Activated CD4-positive, alpha-beta T cell treated with anti-CD3 and anti-CD28 coated beads, Interleukin-2, amount 50 U/mL, for 4 hours (primary cell): ENCODE measurements at places on chromosomes 13 and 19.

GRCh38 chr19:53161123-53161522 lies 2.3 kb upstream of the ZNF347 start:
- no peak for DNase-seq

DNA sequence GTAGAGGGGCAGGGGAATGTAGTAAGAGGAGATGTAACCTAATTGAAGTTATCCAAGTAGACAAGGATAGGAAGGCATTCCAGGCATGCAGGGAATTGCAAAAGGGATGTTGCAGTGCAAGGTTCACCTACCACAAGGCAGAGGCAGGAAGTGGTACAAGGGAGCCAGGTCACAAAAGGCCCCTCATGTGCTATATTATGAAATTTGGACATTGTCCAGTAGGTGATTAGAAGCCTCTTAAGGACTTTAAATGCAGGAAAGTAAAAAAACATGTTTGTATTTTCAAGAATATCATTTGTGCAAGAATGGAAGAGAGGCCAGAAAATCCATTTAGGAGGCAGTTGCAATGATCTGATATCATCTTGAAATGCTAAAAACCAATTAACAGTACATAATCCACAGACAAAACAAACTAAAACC lies 111.4 kb downstream of the FRY start:
- DNase-seq: no peak

DNA sequence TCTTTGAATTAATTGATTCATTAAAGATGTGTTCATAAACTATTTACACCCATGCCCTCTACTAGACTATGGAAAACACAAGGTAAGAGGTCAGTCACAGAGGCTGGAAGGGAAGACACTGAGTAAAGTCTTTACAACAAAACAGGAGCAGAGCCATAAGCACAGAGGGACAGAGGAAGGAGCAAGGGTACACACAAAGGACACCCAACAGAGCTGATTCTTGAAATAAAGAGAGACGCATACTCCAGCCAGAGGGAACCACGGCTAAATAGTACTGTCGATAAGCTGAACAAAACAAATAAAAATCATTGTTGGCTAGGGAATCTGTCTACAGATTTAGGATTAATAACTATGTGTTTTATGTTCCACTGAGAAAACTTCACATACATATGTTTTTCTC lies 289.2 kb downstream of the EFNB2 start:
- DNase-seq: no peak

GRCh38 chr13:74142257-74142656 lies 8.1 kb upstream of the KLF12 start:
- DNase-seq: no peak

DNA sequence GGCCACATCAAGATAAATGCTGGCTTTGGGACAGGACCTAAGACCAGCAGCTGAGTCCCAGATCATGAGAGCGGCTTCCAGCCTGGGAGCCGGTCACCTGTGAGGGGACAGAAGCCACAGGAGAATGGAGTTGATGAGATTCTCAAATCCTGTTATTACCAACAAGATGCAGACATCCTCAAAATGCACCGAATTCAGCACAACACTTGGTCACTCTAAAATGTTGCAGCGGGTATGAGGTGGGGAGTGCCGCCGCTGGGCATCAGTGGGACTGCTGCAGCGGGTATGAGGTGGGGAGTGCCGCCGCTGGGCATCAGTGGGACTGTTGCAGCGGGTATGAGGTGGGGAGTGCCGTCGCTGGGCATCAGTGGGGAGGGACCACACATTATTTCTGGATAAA lies 21.2 kb downstream of the RANBP3 start:
- no peak for DNase-seq

- no peak for DNase-seq
Observed at GRCh38 chr19:18464646-18465045, 26.7 kb upstream of the ISYNA1 start.

- no peak for DNase-seq
Observed at GRCh38 chr19:4909156-4909896, at the start of gene UHRF1. UHRF1 (plus strand) TSS chr19:4909501; CDS start chr19:4910886, 1,385 bp downstream.

DNA sequence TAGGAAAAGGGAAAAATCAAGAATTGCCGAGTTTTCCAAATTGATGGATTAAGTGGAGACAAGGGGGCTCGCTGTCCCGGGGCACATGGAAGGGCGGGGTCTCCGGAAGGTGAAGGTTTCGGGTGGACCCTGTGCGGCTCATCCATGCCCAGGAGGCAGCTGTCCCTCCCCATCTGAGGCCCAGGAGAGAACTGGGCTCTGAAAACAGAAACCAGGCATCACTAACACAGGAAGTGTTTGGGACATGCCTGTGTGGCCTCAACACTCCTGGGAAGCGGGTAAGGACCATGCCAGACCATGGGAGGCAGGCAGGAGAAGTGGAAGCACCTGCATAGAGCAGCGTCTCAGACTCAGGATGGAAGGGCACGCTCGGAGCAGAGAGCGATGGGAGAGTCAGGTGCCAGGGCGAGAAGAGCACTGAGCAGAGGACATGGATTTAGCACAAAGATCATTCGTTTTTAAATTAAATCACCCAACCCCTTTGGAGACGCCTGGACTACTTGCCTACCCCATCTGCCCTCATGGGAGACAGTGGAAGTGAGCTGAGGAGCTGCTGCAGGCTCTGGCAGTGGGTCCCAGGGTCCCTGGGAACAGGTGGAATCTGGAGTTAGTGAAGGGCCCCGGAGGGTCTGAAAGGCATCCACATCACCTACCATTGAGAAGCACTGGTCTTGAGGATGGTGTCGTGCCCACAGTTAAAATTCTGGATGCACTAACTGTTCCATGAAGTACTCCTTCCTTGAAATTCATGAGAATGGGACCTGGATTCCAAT lies 183.2 kb upstream of the SOX1 start:
- no peak for DNase-seq

- no peak for DNase-seq
Observed at GRCh38 chr19:4774136-4774535, 17.4 kb upstream of the FEM1A start.

GRCh38 chr13:20254076-20254475 lies 22.0 kb upstream of the GJB6 start:
- no peak for DNase-seq

- DNase-seq: no peak
Observed at GRCh38 chr19:10773969-10774368, 56.1 kb downstream of the DNM2 start.

GRCh38 chr13:22014469-22014868 lies 343.6 kb downstream of the FGF9 start:
- DNase-seq: no peak

GRCh38 chr19:51272183-51272810 lies 21.4 kb downstream of the SIGLECL1 start:
- no peak for DNase-seq

DNA sequence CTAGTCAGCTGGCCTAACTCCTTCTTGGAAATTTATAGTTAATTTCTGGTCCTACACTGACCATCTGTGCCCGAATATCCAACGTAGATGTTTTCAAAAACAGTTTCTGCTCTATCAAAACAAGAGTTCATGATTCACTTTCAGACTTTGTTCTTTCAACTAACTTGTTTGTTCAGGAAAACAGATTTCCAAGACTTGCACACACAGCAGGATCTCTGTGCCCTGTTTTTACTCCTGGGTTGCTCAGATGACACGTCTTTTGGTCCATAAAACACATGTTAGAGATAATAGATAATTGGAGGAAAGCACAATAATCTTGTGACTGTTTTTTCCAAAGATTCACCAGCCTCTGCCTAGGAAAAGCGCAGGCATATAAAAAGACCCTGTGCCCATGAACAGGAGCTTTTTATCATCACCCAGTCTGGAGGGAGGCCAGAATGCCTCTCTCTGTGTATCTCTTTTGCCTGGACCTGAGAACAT lies 218.0 kb downstream of the IRS2 start:
- DNase-seq: no peak

DNA sequence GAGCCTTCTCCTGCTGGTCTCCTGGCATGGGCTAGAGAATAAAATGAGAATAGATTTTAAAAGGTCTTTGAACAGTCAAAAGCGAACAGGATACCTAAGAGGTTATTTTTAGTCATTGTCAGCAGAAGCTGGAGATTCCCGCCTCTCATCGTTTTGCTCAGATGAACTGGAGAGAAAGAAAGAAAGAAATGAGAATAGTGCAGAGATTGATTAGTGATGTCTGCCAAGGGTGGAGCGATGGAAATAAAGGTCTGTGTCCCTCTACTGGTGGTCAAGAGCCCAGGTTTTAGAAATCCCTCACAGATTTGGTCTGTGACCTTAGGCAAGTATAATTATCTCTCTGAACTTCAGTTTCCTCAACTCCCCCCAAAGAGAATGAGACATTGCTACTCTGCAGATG lies 5.3 kb downstream of the NCAN start:
- no peak for DNase-seq

- no peak for DNase-seq
Observed at GRCh38 chr19:45526143-45526542, 18.9 kb downstream of the VASP start.

DNA sequence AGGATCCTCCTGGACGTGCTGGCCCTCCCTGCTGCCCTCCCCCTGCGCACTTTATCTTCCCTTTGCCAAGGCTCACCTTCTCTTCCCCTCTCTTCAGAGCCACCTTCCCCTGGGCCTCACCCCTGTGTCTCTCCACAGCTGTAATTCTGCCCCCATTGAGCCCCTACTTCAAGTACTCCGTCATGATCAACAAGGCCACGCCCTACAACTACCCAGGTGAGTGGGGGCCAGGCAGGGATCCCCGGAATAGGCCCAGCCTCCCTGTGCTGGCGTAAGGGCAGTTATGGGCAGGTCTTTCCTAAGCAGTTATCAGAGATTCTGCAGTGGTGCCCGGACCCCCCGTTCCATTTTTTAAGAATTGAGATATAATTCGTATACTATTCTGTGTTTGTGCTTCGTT lies 3.1 kb downstream of the NDUFA3 start:
- DNase-seq: no peak

- DNase-seq: no peak
Observed at GRCh38 chr19:10766049-10766623, 48.3 kb downstream of the DNM2 start.

DNA sequence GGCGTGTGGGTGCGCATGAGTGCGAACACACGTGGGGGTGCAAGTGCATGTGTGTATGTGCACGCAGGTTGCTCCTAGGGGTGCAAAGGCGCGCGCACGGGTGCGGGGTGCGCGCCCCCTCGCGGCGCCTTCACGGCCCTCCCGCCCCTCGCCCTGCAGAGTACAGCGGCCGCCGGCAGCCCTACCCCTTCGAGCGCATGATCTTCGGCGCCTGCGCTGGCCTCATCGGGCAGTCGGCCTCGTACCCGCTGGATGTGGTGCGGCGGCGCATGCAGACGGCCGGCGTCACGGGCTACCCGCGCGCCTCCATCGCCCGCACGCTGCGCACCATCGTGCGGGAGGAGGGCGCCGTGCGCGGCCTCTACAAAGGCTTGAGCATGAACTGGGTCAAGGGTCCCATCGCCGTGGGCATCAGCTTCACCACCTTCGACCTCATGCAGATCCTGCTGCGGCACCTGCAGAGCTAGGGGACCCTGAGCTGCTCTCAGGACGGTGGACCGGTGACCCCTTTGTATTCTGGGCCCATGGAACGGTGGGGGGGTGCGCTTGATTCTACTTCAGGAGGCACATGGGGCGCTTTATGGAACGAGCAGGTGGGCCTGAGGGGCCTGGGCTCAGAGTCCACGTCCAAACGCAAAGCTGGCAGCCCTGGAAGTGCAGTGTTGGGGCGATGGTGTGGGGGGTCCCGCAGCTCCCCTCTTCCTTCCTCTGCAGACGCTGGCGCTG lies 27.7 kb downstream of the TMEM161A start:
- DNase-seq: no peak

- no peak for DNase-seq
Observed at GRCh38 chr13:64767054-64767453, 2463.1 kb downstream of the PCDH9 start.

DNA sequence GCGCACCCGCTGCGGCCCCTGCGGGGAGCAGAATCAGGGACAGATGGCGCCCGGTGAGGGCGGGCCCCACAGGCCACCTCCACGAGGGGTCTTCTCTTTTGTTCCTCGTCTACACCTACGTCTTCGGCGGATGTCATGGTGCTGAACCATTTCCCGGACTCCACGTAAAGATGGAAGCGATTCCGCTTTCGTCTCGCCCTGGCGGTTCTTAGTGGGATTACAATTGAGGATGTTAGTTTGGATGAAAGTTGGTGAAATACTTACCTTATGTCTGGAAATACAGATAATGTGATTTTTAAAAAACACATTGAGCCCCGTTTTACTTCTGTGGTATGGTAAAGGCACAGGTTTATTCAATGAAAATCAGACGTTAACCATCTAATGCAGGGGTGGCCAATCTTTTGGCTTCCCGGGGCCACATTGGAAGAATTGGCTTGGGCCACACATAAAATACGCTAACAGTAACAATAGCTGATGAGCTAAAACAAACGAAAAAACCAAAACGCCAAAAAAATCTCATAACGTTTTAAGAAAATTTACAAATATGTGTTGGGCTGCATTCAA lies 1.4 kb upstream of the ZMYM5 start:
- DNase-seq: peak; percentile 70

- peak; percentile 88 for DNase-seq
Observed at GRCh38 chr19:38929929-38930775, at the start of gene SARS2. SARS2 (minus strand) TSS chr19:38930763; CDS start chr19:38930736, 27 bp downstream.

DNA sequence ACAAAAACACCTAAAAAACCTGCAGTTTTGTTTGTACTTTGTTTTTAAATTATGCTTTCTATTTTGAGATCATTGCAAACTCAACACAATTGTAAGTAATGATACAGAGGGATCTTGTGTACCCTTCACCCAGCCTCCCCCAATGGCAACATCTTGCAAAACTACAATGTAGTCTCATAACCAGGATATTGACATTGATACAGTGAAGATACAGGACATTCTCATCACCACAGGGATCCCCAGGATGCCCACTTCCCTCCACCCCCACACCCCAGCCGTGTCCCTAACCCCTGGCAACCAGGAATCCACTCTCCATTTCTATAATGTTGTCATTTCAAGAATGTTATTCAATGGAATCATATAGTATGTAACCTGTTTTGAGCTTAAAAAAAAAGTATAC lies 10.3 kb upstream of the C5AR2 start:
- DNase-seq: no peak

DNA sequence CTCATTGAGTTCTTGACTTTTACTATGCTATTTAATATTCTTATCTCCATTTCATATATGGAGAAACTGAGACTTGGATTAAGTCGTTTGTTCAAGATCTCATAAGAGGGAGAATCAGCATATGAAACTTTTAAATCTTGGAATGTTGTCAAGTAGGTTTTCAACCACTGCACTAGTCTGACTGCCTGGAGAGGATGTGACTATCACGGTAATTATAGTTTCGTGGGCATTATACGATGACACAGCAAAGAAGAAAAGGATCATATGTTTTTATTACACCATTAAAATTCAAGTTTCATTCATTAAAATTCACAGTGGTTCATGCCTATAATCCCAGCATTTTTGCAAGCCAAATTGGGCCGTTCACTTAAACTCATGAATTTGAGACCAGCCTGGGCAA lies 555.2 kb downstream of the SLITRK1 start:
- DNase-seq: no peak
